ENCODE measurements at places on chromosomes 6 and 20.

DNA sequence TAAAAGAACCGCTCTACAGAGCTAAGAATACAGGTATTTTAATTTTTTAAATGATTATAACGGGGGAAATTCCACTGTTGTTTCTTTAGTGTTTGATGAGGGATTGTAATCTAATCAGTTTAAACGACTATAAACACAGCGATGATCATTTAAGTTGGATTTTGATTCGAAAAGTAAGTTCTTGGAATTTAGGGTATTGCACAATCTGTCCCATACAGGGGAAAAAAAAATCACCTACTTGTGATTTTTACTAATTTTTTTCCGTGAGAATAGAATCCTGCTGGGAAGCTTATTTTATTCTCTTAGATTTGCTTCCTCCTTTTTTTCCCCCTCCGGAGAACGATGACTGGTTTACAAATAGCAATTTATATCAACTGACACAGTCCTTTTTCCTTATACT, 108.0 kb downstream of the LAMA2 start:
- DNase-seq: no peak

- no peak for DNase-seq
Measured at GRCh38 chr6:131003488-131004386, 59.3 kb downstream of the EPB41L2 start.

DNA sequence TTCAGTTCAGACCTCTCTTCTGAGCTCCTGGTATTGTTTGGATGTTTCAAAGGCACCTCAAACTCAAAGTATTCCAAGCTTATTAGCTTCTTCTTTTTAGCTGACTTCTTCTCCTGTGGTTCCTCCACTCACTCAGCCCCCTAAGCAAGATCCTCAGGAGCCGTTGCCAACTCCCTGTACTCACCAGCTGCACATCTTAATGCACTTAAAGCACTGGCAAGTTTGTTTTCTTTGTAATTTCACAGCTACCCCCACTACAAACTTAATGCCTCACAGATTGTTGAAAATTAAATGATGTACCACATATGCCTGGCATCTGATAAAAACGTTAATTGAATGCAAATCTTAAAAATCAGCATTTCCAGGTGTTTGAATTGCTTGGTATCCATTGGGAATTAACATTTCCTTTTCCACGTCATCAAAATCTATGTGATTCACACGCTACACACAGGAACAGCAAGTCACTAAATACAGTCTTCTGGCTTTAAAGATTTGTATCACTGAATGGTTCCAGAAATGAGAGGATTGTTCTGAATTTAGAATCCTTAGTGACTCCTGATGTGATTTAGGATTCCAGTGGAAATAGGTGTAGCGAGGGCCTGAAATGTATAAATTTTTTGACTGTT, 24.5 kb downstream of the CALHM6 start:
- no peak for DNase-seq

DNA sequence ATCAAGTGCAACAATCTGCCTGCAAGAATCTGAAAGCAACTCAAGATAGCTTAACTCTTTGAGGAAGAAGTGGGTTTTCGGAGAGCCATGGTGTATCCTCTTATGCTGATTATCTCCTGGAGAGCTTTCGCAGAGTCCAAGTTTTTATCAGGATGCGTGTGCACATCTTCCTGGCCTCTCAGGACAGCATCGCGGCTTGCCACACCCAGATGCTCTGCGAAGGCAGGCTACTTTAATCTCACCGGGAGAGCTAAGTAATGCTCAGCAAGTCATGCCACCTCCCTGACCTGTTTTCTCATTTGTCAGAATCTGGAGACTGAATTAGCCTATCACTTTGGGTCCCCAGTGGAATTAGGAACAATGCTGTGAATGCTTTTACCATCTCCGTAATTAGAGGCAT, 52.9 kb downstream of the TTI1 start:
- no peak for DNase-seq

Data from GM18507 (cell line).